CD4-positive, alpha-beta T cell treated with Interleukin-4 for 1 hour (primary cell): ENCODE measurements at places on chromosomes 6 and 20.

DNA sequence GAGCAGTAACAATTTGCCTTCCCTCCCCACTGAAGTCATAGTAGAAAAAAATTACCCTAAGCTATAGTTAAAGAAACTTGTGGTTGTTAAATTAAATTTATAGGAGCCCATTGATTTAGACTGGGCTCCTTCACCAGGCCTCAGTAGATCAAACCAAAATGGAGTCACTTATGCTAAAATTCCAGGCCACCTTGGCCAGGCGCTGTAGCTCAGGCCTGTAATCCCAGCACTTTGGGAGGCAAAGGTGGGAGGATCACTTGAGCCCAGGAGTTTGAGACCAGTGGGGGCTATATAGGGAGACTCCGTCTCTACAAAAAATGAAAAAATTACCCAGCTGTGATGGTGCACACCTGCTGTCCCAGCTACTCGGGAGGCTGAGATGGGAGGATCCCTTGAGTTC is 15.0 kb upstream of the GMNN start:
- no peak for DNase-seq

DNA sequence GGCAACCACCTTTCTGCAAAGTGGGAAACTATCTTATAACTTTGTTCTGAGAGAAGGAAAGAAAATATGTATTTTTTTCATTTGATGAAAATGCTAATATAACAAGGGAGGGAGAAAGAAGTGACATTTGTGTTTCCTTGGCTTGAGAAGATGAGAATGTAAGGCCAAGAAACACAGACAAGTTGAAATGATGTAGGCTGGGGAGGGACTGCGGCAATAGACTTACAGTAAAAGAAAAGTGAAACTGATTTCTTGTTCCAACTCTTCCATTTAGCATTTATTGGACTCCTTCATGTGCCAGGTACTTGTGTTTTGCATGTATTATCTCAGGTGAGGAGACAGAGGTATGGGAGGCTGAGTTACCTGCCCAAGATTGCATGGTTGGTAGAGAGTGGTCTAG is 130.9 kb downstream of the CARMIL1 start:
- DNase-seq = peak; percentile 31

GRCh38 chr6:82506526-82506925 is 142.9 kb downstream of the TPBG start:
- no peak for DNase-seq

DNA sequence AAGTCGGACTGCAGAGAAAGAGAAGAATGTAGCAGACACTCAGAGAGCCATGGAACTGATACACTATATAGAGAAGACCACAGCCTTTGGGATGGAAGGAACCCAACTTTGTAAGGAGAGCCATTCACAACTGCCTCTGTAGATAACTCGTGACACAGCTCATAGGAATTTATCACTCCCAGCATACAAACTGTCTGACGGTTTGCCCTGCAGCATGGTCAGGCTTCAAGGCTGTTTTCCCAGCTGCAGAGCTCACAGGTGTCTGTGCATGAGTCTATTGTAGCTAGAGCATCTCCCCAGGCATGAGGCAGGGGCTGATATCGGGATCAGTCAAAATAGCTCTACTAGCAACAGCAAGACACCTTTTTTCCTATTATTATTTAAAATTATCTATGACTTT is 130.5 kb upstream of the DTNBP1 start:
- DNase-seq = no peak

DNA sequence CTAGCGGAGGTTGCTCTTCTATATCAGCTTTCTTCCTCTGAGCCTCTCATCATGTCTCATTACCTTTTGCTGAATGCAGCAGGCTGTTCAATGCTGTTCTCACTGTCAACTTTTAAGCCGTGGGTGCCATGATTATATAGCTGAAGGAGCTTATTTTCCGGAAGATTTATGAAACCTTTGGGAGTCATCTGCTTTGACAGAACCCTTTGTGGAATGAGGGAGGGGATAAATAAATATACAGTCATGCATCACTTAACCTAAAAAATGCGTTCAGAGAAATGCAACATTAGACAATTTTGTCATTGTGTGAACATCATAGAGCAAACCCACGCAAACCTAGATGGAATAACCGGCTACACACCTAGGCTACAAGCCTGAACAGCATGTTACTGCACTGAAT is 102.2 kb upstream of the AKAP12 start:
- DNase-seq = no peak

- no peak for DNase-seq
Observed at GRCh38 chr6:53325785-53326184, 23.0 kb downstream of the ELOVL5 start.

- no peak for DNase-seq
Observed at GRCh38 chr6:15948930-15949900, 179.7 kb upstream of the MYLIP start.

- DNase-seq = no peak
Observed at GRCh38 chr6:119713903-119714302, 364.3 kb upstream of the MAN1A1 start.

GRCh38 chr20:38108438-38108985 is 56.6 kb downstream of the TGM2 start:
- no peak for DNase-seq

DNA sequence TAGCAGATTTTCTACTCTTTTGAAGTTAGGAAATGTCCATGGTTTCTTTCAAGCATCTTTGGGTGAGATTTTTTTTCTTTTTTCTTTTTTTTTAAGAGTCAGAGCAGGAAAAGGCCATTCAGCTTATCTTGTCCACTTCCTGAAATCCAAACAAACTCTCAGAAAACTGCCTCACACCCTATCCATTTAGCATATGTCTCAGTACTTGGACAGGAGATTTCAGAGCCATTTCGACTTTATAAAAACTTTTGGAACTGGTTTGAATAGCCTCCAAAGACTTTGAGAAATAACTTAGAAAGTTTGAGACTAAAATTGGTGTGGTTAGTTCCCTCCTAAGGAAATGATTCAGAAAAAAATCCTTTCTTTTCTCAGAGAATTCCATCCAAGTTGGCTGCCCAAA is 125.1 kb downstream of the MYLK4 start:
- no peak for DNase-seq

DNA sequence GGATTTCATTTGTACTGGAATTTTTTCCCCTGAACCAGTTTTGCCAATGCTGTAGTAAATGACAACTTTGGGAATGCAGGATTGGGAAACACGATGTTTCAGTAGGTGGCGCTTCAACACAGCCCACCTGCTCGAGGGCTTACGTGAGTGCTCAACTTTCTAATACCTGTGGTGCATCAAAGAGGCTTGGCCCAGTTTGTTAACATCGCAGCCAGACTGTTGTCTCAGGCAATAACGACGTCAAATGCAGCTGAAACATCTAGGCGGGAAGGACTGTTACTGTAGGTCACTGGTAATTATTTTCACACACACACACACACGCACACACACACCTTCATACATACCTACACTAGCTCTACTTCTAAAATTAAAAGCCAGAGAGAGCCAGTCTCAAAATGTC is 815.5 kb upstream of the SLC35B3 start:
- no peak for DNase-seq

DNA sequence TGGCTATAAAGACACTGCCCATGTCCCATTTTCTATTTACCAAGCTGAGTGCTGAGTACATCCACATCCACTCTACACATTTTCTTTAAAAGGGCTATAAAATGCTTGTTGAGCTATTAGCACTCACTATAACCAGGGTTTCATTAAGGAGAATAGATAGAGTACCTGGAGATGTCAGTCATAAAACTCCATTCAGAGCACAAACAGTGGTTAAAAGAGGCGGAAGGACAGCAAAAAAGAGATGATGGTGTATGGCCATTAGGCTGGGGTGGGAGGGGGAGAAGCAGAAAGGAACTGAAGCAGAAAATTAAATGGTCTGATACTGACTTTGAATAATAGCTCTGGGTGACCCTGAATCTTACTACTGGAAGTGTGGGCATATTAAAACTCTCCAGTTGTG is 609.9 kb upstream of the MAP3K7 start:
- DNase-seq = no peak

DNA sequence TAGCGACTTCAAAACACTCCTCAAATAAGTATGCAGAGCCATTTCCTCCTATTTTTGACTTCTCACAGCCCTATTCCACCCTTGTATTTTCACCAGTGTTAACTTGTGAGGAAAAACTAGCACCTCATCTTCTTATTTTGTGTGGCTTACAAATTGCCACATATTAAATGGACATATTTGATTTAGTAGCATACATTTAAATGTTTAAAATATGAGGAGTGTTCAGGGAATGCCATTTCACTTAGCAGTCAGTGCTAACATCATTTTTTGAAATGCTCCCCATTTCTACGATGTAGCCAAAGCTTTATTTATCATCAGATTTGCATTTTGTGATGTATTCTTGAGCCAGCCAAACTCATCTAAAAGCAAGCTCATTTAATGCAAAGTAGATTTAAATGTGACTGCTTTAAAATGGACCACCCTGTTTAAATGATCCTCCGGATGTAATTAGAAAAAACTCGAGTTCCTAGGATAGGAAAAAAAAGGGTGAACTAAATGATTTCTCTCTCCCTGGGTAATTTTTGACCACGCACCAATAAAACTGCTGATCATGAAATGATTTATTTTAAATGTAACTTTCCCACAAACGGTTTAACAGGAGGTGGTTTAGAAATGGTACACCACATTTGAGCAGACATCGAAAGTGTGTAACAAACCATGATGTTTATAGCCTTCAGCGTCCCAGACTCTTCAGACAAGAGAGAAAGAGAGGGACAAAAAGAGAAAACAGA is 172.6 kb downstream of the CD83 start:
- DNase-seq = no peak

DNA sequence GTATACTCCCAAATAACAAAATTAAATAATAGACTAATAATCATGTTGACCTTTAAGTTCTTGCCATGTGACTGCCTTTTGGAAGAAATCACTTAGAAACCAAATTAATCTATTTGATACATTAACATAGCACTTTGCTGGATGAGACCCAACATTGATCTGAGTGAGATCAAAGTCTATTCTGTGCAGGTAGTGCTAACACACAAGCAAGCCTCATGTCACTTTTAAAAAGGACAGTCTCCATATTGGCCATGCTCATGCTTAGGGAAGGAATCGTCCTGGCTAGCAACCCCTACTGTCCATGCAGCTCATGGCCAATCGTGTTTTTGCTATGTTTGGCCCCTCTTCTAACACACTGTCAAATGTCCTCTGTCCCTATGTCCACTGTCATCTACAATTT is 35.8 kb upstream of the RNF217 start:
- DNase-seq = no peak

GRCh38 chr6:21754891-21755290 is 161.3 kb downstream of the SOX4 start:
- DNase-seq = no peak

- DNase-seq = no peak
Observed at GRCh38 chr6:36616893-36617521, 22.8 kb downstream of the SRSF3 start.

DNA sequence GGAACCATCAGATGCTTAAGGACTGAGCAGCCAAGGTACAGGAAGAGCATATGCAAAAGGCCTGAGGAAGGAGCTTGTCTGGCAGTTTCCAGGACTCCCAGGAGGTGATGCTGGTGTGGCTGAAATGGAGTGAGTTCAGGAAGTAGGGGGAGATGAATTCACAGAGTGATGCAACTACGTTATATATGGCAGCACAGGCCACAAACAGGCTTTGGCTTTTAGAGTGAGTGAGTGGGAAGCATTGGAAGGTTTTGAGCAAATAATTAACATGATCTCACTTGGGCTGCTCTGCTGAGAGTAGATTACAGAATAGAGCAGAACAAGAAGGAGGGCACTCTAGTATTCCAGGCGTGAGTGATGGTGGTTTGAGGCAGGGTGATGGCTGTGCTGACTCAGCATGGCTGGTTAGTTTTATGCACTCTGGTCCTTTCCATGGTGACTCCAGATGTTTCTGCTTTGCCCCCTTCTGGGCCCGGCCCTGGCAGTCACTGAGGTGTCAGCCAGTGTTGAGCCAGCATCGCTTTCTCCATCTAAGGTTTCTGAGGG is 6.5 kb downstream of the BTN2A2 start:
- DNase-seq = no peak

GRCh38 chr6:30002871-30003270 is 58.2 kb upstream of the POLR1H start:
- no peak for DNase-seq

DNA sequence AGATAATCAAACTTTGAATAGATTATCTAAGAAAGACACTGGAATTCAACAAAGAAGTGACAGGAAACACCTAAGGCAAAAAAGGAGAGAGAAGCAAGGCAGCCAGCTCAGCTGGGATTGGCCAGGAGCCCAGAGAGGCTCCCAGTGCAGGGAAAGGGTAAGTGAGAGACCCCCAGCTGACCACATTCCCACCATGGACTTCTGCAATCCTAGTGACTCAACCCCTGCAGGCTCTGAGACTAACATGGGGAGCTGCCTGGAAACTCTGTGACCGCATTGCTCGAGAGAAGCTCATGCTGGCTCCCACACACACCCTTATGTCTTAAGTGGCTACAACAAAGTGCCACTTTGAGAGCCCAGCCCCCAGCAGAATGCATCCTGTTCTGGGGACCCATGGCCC is 215.1 kb downstream of the PACRG start:
- no peak for DNase-seq
